Endothelial cell (in vitro differentiated cells): ENCODE measurements at places on chromosomes 12 and 14.

DNA sequence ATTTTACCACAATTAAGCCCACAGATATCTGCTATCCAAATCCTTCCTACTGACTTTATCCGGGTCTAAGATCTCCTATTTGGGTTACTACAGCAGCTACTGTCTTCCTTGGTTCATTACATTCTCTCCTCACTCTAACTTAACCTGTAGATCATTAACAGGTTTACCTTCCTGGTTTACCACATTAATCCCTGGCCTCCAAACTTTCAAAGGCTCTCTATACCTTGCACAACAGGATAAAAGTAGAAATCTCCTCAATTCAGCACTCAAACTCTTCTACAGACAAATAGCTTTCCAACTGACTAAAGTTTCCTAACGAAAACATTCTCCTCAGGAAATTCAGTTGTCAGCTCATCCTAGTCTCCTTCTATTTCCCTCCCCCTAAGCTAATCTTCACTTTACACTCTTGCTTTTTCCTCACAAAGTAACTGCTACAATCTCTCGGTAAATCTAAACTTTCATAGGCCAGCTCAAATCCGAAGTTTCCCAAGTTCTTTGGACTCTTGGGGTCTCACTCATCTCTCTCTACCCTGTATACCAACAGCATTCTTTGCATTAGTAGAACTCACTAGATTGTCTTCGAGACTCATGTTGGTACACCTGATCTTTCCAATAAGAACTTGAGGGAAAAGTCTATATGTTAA lies 2.7 kb downstream of the BTBD7 start:
- H3K4me1 ChIP-seq: peaks cover 41% of the 10 kb centered on the region
- H3K27me3 ChIP-seq: peaks cover 9% of the 10 kb centered on the region
- peak overlapping the region; percentile 70 for H3K4me3 ChIP-seq
- H3K36me3 ChIP-seq: no peaks in the 10 kb centered on the region

DNA sequence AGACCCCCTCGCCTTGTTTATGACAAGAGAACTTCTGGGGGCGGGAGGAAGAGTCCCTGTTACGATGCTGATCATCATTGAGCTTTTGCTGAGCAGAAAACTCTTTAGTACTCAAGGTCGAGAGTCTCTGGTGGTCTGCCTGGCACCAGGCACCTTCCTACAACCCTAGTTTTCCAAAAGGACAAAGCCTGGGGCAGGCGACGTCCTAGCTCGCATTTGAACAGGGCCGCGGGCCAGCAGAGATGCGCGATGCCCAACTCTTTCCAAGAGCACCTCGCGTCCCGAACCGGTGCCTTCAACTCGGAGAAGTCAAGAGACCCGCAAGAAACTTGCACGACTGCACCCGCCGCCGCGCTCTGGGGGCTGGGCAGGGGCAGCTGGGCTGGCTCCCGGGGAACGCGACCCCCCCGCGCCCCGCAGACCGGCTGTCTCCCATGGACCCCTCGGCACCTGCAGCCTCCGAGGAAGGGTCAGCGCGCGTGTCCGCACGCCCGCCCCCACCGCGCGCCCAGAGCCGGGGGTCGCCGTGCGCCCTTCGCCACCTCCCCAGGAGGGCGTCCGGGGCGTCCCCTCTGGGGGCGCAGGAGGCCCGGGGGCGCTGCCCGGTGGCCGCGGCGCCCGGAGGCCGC lies 377 bp upstream of the BCL7A start:
- peak overlapping the region; percentile 24 for H3K27ac ChIP-seq
- peak; percentile 17 for DNase-seq
- H3K36me3 ChIP-seq: peaks cover 6% of the 10 kb centered on the region
- peaks cover 9% of the 10 kb centered on the region for H3K4me1 ChIP-seq
- peaks cover 18% of the 10 kb centered on the region for H3K27me3 ChIP-seq

DNA sequence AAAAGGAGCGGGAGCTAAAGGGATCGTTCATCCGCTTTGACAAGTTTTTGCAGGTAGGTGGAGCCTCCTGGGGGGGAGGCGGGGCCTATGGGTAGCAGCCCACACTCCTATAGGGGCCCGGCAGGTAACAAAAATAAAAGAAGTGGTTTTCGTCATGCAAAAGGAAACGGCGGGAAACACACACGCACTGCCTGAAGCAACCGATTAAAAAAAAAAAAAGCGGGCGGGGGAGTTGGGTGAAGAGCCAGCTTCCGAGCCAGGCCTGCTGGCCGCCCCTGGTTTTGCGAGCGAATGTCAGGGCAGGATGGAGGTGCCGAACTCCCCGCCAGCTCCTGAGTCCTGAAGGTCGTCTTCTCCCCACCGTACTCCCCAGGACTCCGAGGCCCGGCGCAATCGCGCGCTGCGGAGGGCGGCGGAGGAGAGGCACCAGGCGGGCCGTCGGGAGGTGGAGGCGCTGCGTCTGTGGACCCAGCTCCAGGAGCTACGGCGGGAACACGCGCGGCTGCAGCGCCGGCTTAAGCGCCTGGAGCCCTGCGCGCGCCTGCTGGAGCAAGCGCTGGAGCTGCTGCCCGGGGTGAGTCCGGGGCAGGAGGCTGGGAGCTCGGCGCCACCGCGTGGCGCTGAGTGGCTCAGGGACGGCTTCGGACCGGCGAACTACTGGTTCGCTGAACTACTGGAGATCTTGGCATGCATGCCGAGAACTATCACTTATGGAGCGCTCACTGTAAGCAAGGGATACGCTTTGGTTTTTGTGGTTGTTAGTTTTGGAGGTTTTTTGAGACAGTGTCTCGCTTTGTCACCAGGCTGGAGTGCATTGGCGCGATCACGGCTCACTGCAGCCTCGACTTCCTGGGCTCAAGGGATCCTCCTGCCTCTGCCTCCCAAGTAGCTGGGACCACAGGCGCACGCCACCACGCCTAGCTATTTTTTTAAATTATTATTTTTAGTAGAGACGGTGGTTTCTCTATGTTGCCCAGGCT lies 3.6 kb downstream of the CFAP73 start:
- H3K27me3 ChIP-seq: peaks cover 15% of the 10 kb centered on the region
- no peak overlapping the region for H3K4me3 ChIP-seq
- peak; percentile 71 for DNase-seq

DNA sequence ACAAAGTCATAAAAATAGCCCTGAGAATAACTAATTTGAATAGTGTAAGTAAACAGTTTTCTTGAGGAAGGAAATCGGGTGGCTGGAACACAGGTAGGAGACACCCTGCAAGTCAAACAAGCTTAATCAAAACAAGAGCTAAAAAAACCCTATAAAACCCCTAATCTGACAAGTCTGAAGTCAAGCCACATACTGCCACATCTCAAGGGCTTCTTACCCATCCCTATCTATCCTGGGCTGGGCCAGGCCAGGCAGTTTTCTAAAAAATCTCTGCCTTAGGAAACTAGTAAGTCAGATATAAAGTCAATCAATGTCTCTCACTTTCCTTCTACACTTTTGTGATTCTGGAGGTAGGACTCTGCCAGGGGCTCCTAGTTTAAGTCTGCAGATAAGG lies 15.3 kb downstream of the UBE2N start:
- DNase-seq: no peak
- no peaks in the 10 kb centered on the region for H3K27me3 ChIP-seq
- H3K4me3 ChIP-seq: no peak overlapping the region
- H3K27ac ChIP-seq: no peak overlapping the region
- no peaks in the 10 kb centered on the region for H3K36me3 ChIP-seq
- peaks cover 24% of the 10 kb centered on the region for H3K4me1 ChIP-seq

DNA sequence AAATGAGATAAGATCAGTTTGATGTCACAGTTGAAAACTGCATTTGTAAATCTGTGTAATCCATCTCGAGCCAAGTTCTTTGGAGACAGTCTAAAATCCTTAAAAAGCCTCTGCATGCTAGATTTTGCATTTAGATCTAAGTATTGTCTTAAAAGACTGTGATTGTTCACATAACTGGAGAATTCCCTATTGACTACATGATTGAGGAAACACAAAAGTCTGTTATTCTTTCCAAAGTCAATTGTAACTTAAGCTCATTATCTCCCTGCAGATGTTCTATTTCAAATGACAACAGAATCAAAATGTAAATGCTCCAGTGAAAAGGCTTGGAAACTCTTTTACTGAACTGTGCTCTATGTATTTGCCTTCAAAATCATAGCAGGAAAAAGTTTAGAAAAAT lies 77.8 kb downstream of the MYF5 start:
- H3K36me3 ChIP-seq: no peaks in the 10 kb centered on the region
- H3K4me1 ChIP-seq: no peaks in the 10 kb centered on the region
- H3K27me3 ChIP-seq: peaks cover 1% of the 10 kb centered on the region
- H3K4me3 ChIP-seq: no peak overlapping the region
- no peak overlapping the region for H3K27ac ChIP-seq
- DNase-seq: no peak

DNA sequence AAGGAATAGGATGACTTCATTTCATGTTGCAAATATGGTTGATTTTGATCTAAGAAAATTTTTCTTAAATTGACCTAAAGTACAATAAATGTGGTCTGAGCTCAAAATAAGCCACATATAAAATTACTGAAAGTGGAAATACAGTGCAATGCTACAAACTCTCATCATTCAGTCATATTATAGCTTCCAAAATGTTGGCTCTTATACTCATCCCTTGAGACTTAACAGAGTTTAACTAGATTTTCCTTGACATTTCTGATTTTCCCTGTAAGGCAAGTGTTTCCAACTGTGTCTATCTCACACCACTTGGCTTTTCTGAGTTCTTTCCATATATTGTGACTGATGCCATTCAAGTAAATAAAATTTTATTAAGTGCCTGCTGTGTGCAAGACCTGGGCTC lies 123.7 kb upstream of the NTF3 start:
- H3K4me1 ChIP-seq: no peaks in the 10 kb centered on the region
- H3K36me3 ChIP-seq: no peaks in the 10 kb centered on the region
- no peak for DNase-seq
- no peaks in the 10 kb centered on the region for H3K27me3 ChIP-seq
- no peak overlapping the region for H3K4me3 ChIP-seq
- H3K27ac ChIP-seq: no peak overlapping the region

- no peaks in the 10 kb centered on the region for H3K27me3 ChIP-seq
- peaks cover 6% of the 10 kb centered on the region for H3K4me1 ChIP-seq
- no peak overlapping the region for H3K27ac ChIP-seq
- no peaks in the 10 kb centered on the region for H3K36me3 ChIP-seq
Measured at GRCh38 chr14:33985242-33985641, 34.4 kb upstream of the EGLN3 start.
